ENCODE measurements at places on chromosomes 5 and 9. TPM values are rescaled to one million over a fixed set of nuclear protein-coding genes. Genes with fewer than 3 reads are reported as not detected.

GRCh38 chr5:149453618-149454415, 74.7 kb upstream of the IL17B start:
- H3K4me1 ChIP-seq: peaks cover 39% of the 10 kb centered on the region
- no peaks in the 10 kb centered on the region for H3K36me3 ChIP-seq
- H3K27me3 ChIP-seq: no peaks in the 10 kb centered on the region
- H3K27ac ChIP-seq: no peak overlapping the region
- DNase-seq: no peak
- no peak overlapping the region for H3K4me3 ChIP-seq

- no peak for DNase-seq
- H3K36me3 ChIP-seq: no peaks in the 10 kb centered on the region
- H3K27ac ChIP-seq: peak overlapping the region; percentile 100
- peaks cover 50% of the 10 kb centered on the region for H3K4me1 ChIP-seq
- H3K27me3 ChIP-seq: no peaks in the 10 kb centered on the region
- no peak overlapping the region for H3K4me3 ChIP-seq
These were observed 83.2 kb downstream of the PTPDC1 start for GRCh38 chr9:94167376-94167890.

GRCh38 chr5:155540000-155540595, 526.5 kb downstream of the KIF4B start:
- no peaks in the 10 kb centered on the region for H3K36me3 ChIP-seq
- H3K27me3 ChIP-seq: no peaks in the 10 kb centered on the region
- no peak overlapping the region for H3K4me3 ChIP-seq
- no peak for DNase-seq
- no peaks in the 10 kb centered on the region for H3K4me1 ChIP-seq

GRCh38 chr5:173790177-173790719, 97.9 kb upstream of the CPEB4 start:
- DNase-seq: no peak
- H3K4me3 ChIP-seq: no peak overlapping the region
- H3K27me3 ChIP-seq: no peaks in the 10 kb centered on the region
- H3K27ac ChIP-seq: no peak overlapping the region
- H3K4me1 ChIP-seq: peaks cover 22% of the 10 kb centered on the region
- H3K36me3 ChIP-seq: no peaks in the 10 kb centered on the region

The FOXD4L5 gene
- polyA plus RNA-seq: not detected

The CDH9 gene
- 0.13 TPM for polyA plus RNA-seq

The KIF24 gene
- 2.6 TPM for polyA plus RNA-seq

GRCh38 chr5:129199308-129199707, 104.8 kb downstream of the ISOC1 start:
- H3K4me3 ChIP-seq: no peak overlapping the region
- H3K27me3 ChIP-seq: no peaks in the 10 kb centered on the region
- no peak for DNase-seq

- DNase-seq: no peak
- no peaks in the 10 kb centered on the region for H3K4me1 ChIP-seq
- H3K4me3 ChIP-seq: no peak overlapping the region
- H3K36me3 ChIP-seq: no peaks in the 10 kb centered on the region
These were observed 127.3 kb upstream of the NR4A3 start for GRCh38 chr9:99694393-99694792.

The PPP1R26 gene
- polyA plus RNA-seq: 3.3 TPM

The PCDHB12 gene
- 0.40 TPM for polyA plus RNA-seq

The HAVCR2 gene
- 6.2 TPM for polyA plus RNA-seq

DNA sequence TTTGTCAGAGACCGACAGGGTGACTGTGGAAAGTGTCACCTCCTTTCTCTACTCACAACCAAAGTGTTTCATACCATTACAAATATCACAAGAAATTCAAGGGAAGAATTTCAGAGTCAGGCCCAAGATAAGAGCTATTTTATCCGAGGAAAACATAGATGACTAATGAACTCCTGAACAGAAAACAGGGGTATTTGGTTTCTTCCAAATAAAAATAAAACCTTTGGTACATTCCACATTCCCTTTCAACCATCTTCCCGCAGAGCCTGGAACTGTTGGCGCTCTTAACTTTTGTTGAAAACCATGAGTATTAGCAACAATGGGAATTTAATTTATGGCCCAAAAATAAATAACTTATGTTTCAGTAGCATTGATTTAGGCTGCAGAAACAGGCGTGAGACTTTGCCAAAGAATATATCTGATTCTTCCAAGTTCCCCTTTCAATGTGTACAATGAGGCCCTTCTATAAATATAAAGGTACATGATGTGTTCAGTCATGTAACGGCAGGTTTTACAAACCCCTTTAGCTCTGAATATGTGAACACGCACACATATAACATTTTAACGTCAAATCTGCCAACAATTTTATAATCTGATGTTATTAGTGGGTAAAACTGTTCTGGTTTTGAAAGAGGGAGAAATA, 69.5 kb downstream of the RETREG1 start:
- no peaks in the 10 kb centered on the region for H3K27me3 ChIP-seq
- H3K4me3 ChIP-seq: no peak overlapping the region
- H3K36me3 ChIP-seq: no peaks in the 10 kb centered on the region
- no peak for DNase-seq
- H3K27ac ChIP-seq: no peak overlapping the region

DNA sequence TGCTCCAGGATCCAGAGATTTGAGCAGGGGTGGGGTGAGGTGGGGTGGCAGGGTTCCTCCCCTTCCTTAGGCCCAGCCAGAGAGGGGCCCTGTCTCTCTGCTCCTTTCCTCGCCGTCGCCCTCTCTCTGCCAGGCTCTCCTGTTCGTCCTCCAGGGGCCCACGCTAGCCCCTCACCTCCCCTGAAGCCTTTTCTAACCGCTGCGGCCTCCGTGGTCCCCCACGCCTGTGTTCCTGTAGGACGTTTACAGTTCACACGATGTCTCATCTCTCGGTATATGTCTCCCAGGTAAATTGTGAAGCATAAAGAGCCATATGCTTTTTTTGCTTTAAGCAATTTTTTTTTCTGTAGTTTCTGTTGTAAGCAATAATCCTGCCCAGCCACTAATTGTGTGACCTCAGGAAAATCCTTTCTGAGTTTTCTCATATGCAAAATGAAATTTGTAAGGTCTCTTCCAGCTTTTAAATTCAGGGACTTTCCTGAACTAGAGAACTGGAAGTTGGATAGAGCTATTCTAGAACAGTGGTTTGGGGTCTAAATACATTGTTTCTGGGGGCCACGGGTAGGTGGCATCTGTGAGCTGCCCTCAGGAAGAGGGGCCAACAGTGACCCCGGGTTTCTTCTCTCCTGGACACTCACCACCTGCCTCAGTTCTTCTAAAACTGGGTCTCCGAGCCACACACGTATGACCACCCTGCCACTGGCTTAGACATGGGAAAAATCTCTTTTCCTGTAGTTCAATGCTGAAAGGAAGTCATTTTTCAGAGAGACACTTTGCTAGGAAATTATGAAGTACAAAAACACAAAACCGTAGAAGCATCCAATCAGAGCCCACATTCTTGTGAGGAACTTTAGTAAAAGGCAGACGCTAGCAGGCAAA, 50.2 kb upstream of the ZNF366 start:
- H3K36me3 ChIP-seq: no peaks in the 10 kb centered on the region
- DNase-seq: no peak
- H3K4me1 ChIP-seq: peaks cover 19% of the 10 kb centered on the region
- peak overlapping the region; percentile 46 for H3K4me3 ChIP-seq
- no peaks in the 10 kb centered on the region for H3K27me3 ChIP-seq

- no peaks in the 10 kb centered on the region for H3K4me1 ChIP-seq
- H3K4me3 ChIP-seq: no peak overlapping the region
- H3K36me3 ChIP-seq: no peaks in the 10 kb centered on the region
- no peak for DNase-seq
These were observed 80.9 kb upstream of the ALDH1B1 start for GRCh38 chr9:38311382-38312270.

- no peak for DNase-seq
- H3K4me1 ChIP-seq: peaks cover 21% of the 10 kb centered on the region
- H3K27me3 ChIP-seq: no peaks in the 10 kb centered on the region
- no peak overlapping the region for H3K4me3 ChIP-seq
- no peak overlapping the region for H3K27ac ChIP-seq
- H3K36me3 ChIP-seq: no peaks in the 10 kb centered on the region
These were observed 5.9 kb downstream of the PRPF4 start for GRCh38 chr9:113281356-113281755.

The GRK6 gene
- 11.2 TPM for polyA plus RNA-seq

The PLAA gene
- polyA plus RNA-seq: 12.8 TPM

The KIF20A gene
- polyA plus RNA-seq: 0.32 TPM

The CCDC192 gene
- polyA plus RNA-seq: 0.54 TPM

GRCh38 chr5:178772351-178772750, 41.9 kb upstream of the ZNF354A start:
- no peak overlapping the region for H3K4me3 ChIP-seq
- H3K27me3 ChIP-seq: no peaks in the 10 kb centered on the region
- no peaks in the 10 kb centered on the region for H3K36me3 ChIP-seq
- DNase-seq: no peak
- H3K4me1 ChIP-seq: no peaks in the 10 kb centered on the region

DNA sequence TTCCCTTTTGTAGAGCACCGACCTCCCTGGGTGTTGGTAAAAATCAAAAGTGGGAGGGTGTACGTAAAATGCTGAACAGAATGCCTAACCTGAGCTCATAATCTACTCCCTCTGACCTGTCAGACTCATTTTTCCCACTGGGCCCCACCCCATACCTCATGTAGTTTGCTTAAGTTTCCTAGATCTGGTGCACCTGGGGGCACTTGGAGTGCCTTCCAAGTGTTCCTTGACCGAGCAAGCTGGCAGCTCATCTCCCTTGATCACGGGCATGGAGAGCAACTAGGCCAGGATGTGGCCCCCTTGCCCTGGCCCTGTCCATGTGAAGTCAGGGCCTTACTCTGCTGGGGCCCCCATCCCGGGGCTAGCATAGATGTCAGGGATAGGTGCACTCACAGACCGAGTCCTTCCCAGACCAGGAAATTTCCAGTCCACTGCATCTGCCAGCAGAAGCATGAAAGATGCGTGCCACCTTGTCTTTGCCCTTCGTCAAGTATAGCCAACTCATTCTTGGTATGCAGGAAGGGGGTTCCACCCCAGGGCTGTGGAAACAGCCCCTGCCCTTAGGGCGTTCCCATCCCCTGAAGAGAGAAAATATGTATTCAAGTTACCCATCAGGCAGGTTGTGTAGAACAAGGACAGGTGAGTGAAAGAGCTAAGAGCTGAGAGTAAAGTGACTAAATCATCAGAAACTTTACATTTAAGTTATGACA, 41.9 kb downstream of the SLC22A5 start:
- H3K4me3 ChIP-seq: no peak overlapping the region
- no peaks in the 10 kb centered on the region for H3K27me3 ChIP-seq
- no peaks in the 10 kb centered on the region for H3K36me3 ChIP-seq
- peaks cover 69% of the 10 kb centered on the region for H3K4me1 ChIP-seq
- H3K27ac ChIP-seq: peak overlapping the region; percentile 99

The PKD2L2 gene
- not detected for polyA plus RNA-seq

DNA sequence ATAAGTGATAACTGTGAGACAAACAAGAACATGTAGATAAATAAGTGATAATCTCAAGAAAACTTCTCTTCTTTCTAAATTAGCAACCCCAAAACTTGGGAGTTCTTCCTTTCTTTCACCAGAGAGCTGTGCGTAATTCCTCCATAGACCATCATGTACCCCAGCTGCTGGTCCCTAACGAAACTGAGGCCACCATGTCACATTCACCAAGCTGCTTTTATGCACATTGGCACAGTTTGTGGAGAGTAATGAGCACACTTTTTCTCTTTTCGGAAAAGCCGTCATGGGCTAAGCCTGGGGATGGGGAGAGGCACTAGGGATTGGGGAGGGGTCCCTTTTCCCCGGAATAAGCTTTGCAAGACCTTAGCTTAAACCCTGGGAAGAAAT, 561.4 kb downstream of the BNC2 start:
- H3K4me1 ChIP-seq: peaks cover 4% of the 10 kb centered on the region
- no peak overlapping the region for H3K27ac ChIP-seq
- DNase-seq: no peak
- H3K27me3 ChIP-seq: no peaks in the 10 kb centered on the region

- no peaks in the 10 kb centered on the region for H3K4me1 ChIP-seq
- DNase-seq: no peak
- H3K27me3 ChIP-seq: no peaks in the 10 kb centered on the region
These were observed 159.8 kb downstream of the COL23A1 start for GRCh38 chr5:178430186-178431062.

The GFI1B gene
- polyA plus RNA-seq: 0.03 TPM

DNA sequence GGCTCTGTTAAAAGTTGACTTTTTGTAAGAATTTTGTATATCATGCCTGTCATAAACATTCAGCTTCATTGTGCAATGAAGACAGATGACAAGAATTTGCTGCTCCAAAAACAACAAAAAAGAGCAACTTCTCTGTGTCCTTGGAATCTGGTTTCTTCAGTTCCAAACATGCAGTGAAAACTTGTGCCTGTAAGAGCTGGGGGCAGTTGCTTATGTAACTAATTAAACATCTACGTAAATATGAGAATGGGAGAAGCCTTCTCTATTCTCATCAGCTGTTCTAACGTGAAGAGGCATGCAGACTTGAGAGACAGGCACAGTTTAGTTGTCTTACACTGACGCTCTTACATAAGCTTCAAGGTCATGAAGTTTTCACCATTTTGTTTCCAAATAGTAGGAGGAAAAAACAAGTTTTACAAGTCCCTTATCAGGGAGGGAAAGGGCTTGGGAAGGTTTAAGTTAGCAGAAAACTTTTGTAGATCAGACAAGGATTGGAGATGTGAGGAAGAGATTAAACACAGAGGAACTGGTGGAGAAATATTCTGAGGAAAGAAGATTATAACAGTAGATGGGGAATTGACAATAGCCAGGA, 170.4 kb downstream of the RFK start:
- no peaks in the 10 kb centered on the region for H3K36me3 ChIP-seq
- no peaks in the 10 kb centered on the region for H3K27me3 ChIP-seq
- H3K27ac ChIP-seq: peak overlapping the region; percentile 4
- H3K4me3 ChIP-seq: no peak overlapping the region

The LRSAM1 gene
- polyA plus RNA-seq: 36.8 TPM

The NOXA1 gene
- polyA plus RNA-seq: not detected

The PLPP1 gene
- polyA plus RNA-seq: 130 TPM

DNA sequence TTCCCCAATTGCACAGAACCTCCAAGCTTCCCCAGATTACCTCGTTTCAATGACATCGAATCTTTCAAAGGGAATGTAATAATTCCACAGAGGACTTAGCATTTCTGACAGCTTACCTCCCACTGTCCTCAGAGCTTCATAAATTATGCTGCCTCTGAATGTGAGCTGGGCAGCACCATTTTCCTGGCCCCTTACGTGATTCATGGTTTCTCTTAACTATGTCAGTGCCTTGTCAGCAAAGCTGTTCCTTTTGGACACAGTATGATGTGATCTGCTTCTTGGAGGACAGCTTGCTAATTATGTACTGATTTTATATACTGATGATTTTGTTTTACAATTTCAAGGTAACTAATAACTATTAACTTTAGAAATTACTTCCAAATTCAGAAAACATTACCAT, 27.7 kb upstream of the SSBP2 start:
- no peaks in the 10 kb centered on the region for H3K4me1 ChIP-seq
- H3K27me3 ChIP-seq: no peaks in the 10 kb centered on the region
- no peak for DNase-seq
- peak overlapping the region; percentile 71 for H3K27ac ChIP-seq
- no peaks in the 10 kb centered on the region for H3K36me3 ChIP-seq
- no peak overlapping the region for H3K4me3 ChIP-seq

DNA sequence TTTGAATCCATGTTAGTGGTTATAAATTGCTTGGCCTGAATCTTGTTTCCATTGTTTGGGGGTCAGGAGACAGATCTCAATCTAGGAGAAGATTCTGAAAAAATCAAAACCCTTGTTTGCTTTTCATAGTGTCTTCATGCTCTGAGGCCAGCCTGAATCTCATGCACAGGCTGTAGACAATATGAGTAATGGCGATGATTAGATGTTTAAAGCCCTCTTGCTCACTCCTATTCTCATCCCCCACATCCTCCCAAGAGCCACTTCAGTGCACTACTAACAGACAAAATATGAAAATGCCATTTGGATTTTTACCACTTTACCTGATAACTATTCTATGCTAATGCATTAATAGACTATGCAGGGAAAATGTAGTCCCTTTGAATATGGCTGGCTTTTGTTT, 129.4 kb downstream of the NUDT12 start:
- H3K27me3 ChIP-seq: no peaks in the 10 kb centered on the region
- H3K4me1 ChIP-seq: no peaks in the 10 kb centered on the region
- DNase-seq: no peak
- H3K4me3 ChIP-seq: no peak overlapping the region
- H3K27ac ChIP-seq: no peak overlapping the region
